DMS53 (cell line): ENCODE measurements at places on chromosomes 7 and 10.

GRCh38 chr7:46385662-46386309, 464.7 kb upstream of the IGFBP3 start:
- no peak for DNase-seq

DNA sequence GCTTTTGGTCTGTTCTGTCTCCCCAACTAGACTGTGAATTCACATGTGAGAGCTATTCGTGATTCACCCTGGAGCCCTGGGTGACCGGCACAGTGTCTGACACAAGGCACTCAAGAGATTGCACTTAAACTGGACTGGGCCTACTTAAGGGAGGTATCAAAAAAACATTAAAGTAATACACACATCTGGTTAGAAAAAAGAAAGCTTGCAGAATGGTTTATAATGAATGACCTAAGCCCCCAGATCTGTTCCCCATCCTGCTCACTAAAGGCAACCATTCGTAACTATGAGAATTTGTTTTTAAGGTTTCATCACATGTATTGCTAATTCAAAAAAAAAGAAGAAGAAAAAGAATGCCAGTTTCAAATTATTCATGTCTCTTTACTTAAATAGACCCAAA, 74.5 kb downstream of the DGKI start:
- no peak for DNase-seq

GRCh38 chr7:73708961-73709549, 10.4 kb downstream of the STX1A start:
- DNase-seq = no peak

GRCh38 chr10:73414230-73414945, 530 bp upstream of the ANXA7 start:
- peak; percentile 45 for DNase-seq

DNA sequence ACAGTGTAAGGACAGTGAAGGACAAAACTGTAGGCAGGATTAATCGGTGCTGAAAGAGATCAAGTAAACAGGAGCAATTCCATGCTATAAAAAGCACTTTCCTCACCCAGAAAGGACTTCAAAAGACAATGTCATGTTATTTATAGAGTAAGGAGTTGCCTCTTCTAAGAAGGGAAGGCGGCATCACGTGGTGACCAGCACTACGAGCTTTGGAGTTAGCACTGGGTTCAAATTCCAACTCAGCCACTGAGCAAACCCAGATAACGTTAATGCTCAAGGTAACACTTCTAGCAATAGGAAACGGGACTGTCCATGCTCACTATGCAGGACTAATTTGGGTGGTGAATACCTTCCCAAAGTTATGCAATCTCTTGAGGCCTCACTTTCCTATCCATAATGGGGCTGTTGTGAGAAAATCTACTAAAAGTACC, 715 bp upstream of the PANK1 start:
- DNase-seq = no peak

- DNase-seq = no peak
These were observed 208.2 kb downstream of the TFEC start for GRCh38 chr7:115822380-115822779.

DNA sequence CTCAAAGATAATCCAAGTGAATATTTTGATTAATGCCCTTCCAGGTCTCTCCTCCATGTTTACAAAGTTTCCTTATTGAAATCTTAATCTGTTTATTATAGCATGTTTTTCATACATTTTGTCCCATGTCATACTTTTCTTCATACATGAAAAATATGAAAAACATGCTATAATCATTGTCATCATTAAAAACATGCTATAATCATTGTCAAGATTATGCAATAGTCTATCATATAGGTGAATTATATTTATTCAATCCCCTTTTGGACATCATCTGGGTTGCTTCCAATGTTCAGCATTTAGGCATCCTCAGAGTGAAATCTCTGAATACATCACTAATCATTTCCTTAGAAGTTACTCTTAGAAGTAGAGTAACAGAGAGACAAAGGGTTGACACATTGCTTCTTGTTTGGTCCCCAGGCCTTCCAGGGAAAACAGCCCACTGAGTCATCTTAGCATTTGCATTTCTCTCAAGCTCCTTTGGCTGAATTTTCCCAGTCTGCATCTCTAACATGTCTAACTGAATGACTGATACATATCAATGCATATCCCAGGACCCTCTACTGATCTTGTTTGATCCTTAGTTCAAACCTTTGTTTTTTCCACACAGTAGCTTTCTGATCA, 87.0 kb downstream of the SGMS1 start:
- DNase-seq = no peak

GRCh38 chr7:106870983-106871410, 5.9 kb downstream of the PIK3CG start:
- no peak for DNase-seq

DNA sequence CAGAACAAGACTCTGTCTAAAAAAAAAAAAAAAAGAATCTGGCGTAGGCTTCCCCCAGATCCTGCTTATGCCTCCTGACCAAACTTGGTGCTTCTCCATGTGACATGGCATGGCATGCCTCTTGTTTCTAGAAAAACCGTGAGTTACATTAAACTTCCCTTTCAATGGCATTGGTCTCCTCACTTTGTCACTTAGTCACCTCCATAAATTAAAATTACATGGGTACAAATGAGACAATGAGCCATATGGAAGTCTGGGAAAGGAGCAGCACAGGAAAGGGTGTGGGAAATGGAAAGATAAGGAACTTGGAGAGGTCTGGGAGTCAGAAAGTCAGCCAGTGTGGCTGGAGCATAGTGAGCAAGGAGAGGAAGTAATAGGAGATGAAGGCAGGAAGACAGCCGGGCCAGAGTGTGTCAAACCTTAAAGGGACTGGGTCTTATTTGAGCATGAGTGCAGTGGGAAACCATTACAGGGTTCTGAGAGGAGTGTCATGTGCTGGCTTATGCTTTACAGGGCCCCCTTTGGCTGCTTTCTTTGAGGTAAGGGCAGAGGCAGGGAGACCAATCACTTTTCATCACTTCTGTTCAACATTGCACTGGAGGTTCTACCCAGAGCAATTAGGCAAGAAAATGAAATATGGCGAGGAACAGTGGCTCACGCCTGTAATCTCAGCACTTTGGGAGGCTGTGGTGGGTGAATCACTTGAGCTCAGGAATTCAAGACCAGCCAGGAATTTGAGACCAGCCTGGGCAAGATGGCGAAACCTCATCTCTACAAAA, 21.3 kb upstream of the ZMIZ2 start:
- DNase-seq = no peak

- DNase-seq = peak; percentile 94
These were observed 1.3 kb upstream of the SLC26A5 start for GRCh38 chr7:103447073-103447960.

- DNase-seq = no peak
These were observed 244.0 kb upstream of the ZWINT start for GRCh38 chr10:56605051-56605450.

DNA sequence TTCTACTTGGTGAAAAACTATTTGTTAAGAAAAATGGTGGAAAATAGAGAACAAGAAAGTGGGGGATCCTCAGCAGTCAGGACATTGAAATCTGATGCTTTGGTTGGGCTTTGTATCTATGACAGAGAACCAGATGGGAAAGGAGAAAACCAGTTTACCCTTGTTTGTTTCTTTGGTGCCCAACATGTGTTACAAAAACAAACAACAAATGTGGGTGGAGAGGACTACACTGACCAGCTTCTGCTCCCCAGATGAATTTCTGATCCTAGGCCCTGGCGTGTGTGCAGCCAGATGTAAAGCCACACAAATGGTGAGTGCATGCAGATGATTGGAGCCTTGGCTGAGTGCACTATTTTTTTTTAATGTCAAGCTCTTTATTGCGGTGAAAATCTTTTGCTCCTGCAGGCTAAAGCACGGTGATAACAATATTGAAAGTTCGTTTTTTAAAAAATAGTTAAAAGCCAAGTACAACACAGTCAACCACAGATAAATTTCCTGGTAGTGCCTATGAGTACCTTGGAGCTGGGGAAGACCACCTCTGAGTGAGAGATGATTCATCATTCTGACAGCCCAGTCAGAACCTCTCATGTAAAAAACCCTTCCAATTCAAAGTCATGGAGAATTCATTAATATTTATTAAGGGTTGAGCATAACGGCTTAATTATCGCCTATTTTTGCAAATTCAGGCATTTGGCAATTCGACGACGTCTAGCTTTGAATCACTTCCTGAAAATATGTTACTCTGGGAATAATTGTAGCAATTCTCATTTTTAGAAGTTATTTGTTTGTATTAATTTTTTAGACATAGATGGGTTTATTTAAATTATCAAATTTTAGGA, 163.7 kb downstream of the AGMO start:
- DNase-seq = no peak

DNA sequence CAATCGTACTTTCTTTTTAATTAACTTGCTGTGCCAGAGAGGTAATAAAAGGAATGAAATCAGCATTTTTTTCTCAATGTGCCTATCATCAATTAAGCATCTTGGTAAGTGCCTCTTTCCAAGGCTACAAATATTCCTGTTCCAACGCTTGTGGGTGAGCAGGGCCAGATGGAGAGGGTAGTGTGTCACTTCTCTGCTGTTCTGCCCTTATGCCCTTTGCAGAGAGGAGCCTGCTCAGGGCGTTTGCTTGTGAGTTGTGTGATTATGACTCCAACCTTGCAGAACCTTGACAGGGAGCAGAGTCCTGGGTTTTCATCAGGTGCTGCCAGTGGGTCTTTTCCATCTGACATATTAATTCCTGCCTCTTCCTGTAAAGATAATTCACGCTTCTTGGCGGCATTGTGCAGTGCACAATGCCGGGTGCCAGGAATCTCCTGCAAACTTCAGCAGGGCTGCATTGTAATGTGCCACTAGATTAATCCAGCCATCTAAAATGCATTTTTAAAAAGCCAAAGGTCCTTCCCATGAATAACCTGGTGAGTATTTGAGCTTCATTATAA, 234.4 kb downstream of the ARHGAP12 start:
- no peak for DNase-seq

DNA sequence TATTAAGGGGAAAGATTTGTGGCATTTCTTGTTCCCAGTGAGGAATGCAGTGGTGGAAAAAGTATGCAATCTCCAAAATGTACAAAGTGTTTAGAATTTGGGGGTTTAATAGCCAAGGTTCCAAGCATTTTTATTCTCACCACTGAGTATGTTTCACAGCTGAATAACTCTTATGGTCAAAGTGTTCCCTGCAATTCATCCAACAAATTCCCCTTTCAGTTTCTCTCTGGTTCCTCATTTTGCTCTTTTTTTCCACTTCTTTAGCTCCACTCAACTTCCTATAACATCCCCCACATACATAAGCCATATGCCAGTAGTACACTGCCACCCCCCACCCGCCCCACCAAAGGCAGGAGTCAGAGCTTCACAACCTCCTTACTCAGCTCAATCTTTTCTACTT, 4.6 kb downstream of the HECW1 start:
- no peak for DNase-seq

DNA sequence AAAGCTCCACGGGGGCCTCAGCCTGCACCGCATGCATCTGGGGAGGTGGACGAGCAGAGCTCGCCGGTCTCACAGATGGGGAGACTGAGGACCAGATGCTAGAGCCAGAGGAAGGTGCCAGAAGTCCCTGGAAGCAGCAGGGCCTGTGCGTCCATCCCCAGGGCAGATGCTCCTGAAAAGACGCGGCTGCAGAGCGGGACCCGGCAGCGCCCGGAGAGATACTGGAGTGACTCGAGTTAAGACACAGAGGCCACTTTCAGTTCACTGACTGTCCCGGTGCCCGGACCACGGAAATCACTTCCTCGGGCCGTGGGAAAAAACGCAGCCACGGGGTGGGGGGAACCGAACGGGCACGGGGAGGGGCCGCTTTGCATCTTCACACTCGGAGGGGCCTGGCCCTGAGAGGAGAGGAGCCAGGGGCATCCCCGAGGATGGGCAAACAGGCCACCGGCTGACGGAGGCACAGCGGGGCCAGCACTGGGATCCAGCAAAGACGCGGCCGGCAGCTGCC, 85.4 kb downstream of the FOXL3 start:
- DNase-seq = no peak

DNA sequence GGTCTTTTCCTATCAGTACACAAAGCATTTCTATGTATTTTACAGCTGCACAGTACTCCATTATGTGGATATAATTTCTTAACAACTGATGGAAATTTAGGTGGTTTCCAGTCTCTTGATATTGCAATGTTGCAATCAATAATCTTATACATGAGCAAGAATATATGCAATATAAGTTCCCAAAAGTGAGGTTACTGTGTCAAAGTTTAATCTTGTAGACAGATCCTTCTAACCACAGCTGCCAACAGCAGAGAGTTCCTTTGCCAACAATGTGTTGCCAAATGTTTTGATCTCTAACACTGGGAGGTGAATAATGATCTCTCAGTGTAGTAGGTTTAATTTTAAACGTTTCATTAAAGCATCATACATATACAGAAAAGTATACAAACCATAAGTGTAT, 54.5 kb downstream of the CUL2 start:
- DNase-seq = no peak
